Activated CD4-positive, CD25-positive, alpha-beta regulatory T cell treated with anti-CD3 and anti-CD28 coated beads, Interleukin-2, amount 50 U/mL, for 24 hours (primary cell): ENCODE measurements at places on chromosomes 4 and X.

- ATAC-seq, result no peak
These were observed 2.4 kb upstream of the FTSJ1 start for GRCh38 chrX:48473704-48473990.

GRCh38 chrX:53294024-53294648 lies 12.8 kb upstream of the IQSEC2 start:
- ATAC-seq, result no peak

- no peak for ATAC-seq
These were observed 58.8 kb downstream of the LNX1 start for GRCh38 chr4:53532521-53532920.

GRCh38 chr4:111937368-111937767 lies 207.9 kb upstream of the FAM241A start:
- no peak for ATAC-seq

GRCh38 chrX:120365320-120365719 lies 3.4 kb downstream of the ATP1B4 start:
- no peak for ATAC-seq

DNA sequence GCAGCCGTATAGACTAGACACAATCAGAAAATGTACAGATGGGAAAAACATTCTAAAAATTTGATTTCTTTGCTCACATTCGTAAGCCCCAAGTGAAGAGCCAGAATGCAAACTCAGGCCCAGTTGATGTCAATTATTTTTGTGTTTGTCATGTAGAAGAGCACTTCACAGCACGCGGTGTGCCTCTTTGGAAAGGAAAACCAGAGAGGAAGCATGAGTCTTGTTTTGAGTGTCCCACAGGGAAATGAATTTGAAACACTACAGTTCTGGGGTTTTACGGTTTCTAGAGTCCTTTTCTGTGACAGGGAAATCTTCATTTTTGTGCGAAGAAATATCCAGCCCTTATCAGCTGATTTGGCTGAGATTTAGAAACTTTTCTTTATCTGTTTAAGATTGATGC lies 554.6 kb upstream of the BOD1L1 start:
- ATAC-seq, result no peak

- no peak for ATAC-seq
These were observed 26.3 kb downstream of the SORCS2 start for GRCh38 chr4:7218686-7219085.

- no peak for ATAC-seq
These were observed 213.1 kb upstream of the MID1 start for GRCh38 chrX:10833299-10834169.

GRCh38 chr4:13821522-13821921 lies 194.0 kb upstream of the BOD1L1 start:
- ATAC-seq, result no peak
